ENCODE measurements at places on chromosomes 16 and 17.

DNA sequence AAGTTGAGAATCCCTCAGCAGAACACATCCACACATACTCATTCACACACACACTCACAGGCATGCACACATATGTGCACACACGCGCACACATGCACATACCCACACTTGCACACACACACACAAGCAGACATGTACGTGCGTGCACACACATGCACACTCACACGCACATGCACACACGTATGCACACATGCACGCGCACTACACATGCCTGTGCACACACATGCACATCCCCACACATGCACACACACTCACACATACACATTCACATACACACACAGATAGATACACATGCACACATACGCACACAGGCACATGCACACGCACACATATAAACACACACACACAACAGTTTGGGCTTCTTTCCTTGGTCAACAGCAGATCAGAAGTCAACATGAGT, 24.0 kb downstream of the GSG1L start:
- DNase-seq: no peak

DNA sequence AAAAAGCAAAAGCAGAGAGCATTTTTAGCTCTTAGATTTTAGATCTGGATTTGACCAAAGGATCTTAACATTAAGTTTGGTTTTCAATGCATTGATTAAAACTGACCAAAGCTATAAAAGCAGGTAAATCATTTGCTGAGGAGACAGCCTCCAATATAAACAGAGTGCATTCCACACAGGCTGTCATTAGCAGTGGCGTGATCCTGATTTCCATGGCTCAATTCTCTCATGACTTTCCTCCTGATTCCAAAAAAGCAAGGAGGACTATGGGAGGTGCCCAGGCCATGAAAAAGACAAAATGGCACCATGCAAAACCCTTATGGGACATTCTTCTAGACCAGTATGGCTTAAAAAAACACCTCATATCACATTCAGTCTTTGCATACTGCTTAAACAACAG, 53.5 kb downstream of the PARN start:
- DNase-seq: no peak

GRCh38 chr16:80488167-80488566, 52.6 kb upstream of the DYNLRB2 start:
- no peak for DNase-seq

GRCh38 chr17:1604831-1605528, 23.7 kb downstream of the SLC43A2 start:
- DNase-seq: no peak

DNA sequence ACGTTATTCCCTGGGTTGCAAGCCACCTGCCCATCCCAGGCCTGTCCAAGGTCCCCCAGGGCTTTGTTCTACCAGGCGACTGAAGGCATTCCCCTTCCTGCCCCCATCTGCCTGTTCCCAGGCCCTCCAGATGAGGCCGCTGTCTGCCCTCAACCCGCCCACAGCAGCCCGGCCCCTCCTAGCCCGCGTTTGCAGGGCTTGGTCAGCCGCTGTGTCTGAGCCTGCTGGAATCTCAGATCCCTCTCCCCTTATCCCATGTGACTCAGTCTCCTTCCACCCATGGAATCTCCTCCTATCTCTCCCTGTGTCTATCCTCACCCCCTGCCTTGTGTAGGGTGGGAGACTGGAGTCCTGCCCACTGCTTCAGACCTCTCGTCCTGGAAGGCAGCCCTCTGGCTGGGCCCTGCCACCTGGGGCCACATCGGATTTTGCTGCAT, 186.0 kb upstream of the TNRC6C start:
- no peak for DNase-seq

DNA sequence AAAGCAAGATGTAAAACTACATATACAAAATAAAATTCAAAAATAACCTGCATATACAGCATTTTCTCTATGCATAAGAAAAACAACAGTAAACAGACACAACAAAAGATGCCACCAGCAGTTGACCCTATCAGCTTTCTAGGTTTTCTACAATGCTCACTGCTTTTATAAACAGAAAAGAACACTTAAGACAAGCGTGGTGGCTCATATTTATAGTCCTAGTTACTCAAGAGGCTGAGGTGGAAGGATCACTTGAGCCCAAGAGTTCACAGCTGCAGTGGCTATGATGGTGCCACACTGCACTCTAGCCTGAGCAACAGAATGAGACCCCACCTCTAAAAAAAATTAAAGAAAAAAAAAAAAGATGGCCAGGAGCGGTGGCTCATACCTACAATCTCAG, 46.5 kb upstream of the ATP2A3 start:
- DNase-seq: no peak

GRCh38 chr17:19630661-19631060, 17.9 kb upstream of the ALDH3A2 start:
- no peak for DNase-seq
